ENCODE measurements at places on chromosomes 7 and 10. TPM values are rescaled to one million over a fixed set of nuclear protein-coding genes. Genes with fewer than 3 reads are reported as not detected.

DNA sequence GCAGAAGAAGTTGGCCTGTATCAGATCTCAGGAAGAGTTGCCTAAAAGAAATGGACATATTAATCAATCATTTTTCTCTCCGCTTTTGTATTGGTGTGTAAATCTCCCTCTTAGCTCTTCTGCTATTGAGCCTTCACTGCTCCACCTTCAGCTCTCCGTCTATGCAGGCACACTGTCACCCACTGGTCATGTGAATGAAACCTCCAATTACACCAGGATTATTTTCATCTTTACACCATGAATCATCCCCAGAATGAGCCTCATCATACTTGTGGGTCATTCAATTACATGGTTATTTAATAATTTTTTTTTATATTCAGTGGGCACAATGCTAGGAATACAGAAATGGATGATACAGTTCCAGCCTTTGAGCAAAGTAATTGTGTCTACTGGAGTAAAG is 92.6 kb downstream of the LRRC4 start:
- no peak for DNase-seq

GRCh38 chr7:48710995-48711394 is 213.4 kb upstream of the CDC14C start:
- DNase-seq = no peak

- no peak for DNase-seq
These were observed 166.3 kb upstream of the RHOBTB1 start for GRCh38 chr10:61110188-61110844.

DNA sequence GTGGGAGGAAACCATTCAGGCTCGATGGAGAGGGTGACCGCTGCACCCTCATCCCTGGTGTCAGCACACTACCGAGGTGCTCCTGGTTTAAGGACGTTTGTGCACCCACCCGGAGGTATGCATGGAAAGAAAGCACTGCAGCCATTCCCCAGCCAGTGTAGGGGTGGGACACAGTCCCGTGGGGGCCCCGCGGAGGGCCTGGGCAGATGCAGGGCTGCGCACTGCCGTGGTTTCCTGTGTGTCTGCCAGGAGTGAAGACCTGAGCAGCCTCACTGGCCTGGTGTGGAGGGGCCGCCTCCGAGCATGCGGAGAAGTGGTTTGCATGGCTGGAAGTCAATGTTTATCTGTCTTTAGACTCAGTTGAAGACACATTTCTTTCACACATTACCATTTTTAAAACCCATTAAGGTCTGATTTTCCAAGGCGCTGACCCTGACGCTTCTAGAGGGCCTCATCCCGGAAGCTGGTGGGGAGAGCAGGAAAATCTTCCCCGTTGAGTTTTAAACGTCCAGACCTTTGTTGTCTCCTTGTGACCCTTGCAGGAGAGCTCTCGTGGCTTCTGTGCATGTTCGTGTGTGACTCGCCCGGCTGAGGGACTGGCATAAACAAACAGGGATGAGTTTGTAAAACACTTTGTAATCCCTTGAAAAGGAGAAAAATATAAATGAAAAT is 188.1 kb downstream of the MGMT start:
- DNase-seq = no peak

DNA sequence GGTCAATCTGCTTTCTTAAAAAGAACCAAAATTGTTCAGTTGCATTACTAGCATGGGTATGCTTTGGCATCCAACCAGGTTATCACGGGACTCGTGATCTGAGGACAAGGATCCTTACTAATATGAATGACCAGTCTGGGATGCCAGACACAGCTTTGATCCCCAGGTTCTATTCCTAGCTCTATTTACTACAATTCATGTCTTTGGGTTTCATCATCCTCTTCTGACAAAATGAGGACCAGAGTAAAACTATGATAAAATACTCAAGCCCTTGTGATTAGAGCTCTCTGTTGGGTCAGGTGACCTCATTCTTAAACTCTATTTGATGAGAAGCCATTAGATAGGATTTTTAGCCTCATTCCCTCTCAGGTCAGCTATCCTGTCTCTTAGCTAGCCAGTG is 119.8 kb downstream of the SLC25A13 start:
- DNase-seq = no peak

DNA sequence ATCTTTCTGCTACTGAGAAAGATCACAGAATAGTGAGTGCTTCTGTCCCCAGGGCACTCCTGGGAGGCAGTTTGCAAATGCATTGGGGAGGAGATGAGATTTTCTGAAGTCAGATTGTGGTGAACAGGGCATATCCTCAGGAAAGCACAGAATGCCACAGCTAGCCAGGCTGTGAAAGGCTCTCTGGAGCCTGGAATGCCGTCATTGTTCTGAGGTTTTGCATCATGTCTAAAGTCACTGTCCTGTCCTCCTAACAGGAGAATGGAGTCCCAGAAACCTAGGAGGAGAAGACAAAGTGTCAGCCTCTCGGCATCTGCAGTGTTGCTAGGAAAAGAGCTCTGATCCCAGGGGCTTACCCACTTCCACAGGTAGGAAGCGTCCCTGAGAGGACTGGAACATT is 69.2 kb upstream of the IGFBP3 start:
- DNase-seq = no peak

DNA sequence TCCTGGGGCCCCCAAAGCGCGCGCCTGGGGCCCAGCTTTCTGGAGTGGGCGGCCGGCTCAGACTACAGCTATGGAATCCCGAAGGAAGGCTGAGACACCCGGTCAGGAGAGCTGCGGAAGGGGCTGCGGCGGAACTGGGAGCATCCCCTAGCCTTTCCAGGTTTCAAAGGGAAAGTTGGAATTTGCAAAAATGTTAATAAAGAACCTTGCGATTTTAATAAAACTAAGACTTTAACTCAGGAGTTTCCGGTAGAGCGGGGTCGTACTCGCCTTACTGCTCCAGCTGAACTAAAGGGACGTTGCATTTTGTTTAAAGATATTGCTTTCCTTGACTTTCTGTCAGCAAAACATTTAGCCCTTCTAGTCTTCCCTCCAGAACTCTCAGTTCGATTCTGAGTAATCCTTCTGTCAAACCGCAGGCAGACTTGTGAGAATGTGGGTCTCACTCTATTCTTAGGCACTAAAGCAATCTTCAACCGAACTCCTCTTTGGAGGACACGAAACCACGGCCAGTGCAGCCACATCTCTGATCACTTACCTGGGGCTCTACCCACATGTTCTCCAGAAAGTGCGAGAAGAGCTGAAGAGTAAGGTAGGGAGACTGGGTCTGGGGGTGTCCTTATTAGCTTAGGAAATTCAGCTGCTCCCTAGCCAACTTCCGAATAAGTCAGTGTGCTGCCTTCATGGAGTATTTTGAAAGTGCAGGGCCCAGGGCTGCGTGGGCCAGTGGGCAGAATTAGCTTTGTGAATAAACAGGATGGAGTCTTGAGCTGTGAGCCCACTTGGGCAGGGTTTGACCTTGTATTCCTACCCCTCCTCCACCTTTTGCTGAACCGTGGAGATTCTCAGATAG is 1.9 kb downstream of the CYP26A1 start:
- DNase-seq = no peak

DNA sequence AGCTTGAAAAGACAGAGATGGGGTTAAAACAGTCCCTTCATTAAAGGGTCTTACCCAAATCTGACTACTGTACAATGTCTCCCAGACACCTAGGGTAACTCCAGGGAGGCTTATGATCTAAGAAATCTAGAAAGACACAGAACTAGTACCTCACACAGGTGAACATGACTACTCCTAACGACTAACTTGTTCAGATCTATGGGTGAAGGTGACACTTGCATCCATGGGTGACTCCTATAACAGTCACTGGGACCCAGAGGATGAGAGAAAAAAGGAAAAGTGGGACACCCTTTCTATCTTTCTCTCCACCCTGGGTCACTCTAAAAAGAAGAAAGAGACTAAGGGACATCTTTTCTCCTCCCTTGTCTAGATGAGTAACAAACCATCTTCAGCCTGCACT is 19.2 kb downstream of the AKR1C8 start:
- DNase-seq = no peak

- DNase-seq = no peak
These were observed 26.9 kb downstream of the ABLIM1 start for GRCh38 chr10:114631090-114631665.

DNA sequence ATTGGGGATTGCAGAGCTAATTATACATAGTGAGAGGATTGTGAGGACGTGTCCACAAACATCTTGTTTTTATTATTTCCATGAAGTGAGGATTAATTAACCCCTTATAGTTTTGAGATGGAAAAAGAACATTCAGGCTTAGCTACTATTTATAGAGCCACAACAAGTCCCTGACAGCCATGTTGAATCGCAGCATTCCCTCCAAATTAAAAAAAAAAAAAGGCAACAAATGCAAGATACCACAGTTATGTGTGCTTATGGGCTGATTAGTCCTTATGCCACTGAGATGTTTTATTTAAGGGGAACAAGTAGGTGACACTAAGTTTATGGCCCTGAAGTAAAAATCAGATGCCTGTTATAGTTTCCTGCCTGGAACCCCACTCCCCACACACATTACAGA is 350.3 kb downstream of the GPAM start:
- no peak for DNase-seq

GRCh38 chr10:72980348-72980747 is 25.7 kb upstream of the PLA2G12B start:
- no peak for DNase-seq

GRCh38 chr7:92478095-92478494 is 349 bp upstream of the ERVW-1 start:
- no peak for DNase-seq

- DNase-seq = no peak
These were observed 46.1 kb upstream of the ZMIZ1 start for GRCh38 chr10:79022565-79023230.

GRCh38 chr7:157018997-157019608 is 8.6 kb upstream of the MNX1 start:
- DNase-seq = peak; percentile 66

KNDC1 gene
- 0.14 TPM for total RNA-seq

LRMDA gene
- 21.2 TPM for total RNA-seq

SLIT1 gene
- total RNA-seq = 0.47 TPM
